Upper lobe of left lung (tissue), 6 donors: ENCODE measurements at places on chromosomes 13 and 19. TPM values are rescaled to one million over a fixed set of nuclear protein-coding genes. Genes with fewer than 3 reads are reported as not detected.

HRC gene
- 2.0 TPM for total RNA-seq

DNA sequence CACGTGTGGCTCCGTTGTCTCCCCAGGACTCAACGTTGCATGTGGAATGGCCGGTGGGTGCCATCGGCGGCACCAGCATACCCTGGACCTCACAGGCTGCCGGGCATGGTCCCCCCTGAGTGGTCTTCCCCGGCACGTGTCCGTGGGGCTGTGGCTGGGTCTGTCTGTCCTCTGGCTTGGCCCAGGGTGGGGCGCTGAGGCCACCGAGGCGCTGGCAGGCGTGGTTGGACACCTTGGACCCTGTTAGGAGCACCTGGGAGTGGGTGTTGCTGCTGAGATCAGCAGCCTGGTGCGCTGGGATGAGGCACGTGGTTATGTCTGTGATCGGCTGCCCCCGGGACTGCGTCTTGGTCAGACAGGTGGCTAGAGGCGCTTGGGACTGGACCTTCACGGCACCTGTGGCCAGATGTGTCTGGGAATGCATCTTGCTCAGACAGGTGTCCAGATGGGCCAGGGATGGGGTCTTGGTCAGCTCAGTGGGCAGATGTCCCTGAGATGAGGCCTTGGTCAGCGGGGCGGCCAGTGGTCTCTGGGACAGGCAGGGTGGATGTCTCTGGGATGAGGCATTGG, 9.2 kb downstream of the IQCN start:
- peak; percentile 84 for DNase-seq

DNA sequence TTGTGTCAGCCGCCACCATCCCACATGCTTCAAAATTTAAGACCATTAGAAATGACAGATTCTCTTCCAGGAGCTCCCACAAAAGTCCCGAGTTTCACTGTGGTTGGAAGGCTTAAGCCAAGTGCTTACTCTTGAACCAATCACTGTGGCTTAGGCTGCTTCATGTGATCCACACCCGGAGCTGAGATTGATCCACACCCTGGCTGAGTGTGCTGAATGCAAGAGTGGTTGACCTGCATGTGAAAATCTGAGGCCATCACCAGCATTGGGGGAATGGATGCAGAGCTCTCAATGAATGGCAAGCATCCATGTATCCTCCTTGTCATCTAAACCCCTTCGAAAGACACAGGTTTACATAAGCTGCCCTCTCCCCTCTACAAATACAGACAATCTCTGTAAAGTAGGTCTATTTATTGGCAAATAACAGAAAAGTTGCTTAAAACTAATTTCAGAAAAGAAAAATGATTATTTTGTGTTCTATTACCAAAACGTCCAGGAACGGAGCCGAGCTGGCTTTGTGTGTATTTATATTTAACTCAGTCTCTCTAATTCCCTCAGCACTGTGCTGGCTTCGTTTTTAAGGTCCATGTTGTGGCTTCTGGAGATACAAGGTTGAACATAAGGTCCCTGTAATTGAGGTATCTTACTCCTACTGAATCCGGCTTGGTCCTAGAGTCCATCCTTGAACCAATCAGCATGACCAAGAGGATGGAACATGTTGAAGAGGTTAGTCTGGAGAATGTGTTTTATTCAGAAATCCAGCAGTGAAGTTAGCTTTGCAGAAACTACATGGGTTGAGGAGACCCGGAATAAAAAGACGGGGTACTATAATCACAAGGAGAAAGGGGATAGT, 332.4 kb downstream of the LIG4 start:
- no peak for DNase-seq

N4BP2L1 gene
- total RNA-seq = 46.3 TPM

DNA sequence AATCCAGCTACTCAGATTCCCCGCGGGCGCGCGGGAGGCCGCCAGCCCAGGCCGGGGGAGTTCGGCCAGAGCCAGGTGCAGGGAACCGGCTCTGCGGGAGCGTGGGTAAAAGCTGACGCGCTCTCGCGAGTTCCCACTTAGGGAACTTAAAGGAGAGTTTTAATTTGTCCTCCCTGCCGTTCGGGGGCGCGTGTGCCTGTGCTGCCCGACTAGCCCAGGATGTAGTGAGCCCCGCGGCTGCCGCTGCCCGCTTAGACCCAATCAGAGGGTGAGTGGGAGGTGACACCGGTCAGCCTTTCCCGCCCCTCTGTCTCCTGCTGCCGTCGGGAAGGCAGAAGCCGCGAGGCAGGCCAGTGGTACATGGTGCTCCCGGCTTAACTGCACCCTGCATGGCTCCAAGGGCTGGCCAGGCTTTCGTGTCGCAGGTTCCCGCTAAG, 36.0 kb upstream of the NEK3 start:
- DNase-seq = peak; percentile 91

DNA sequence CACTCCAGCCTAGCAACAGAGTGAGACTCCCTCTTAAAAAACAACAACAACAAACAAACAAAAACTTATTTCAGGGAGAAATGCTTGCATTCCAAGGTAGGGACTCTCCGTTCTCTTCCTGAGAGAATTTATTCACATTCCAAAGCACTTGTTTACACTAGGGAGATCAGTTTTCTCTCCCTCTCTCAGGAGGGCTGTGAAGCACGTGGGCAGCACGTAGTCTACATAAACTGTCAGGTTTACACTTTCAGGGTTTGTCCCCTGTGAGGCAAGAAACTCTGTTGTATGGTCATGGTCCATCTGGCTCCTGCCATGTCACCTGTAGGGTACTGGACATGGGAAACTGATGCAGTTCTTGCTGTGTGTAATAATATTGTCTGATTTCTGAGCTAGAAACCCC, 31.6 kb downstream of the WDR87 start:
- no peak for DNase-seq

PPP5C gene
- total RNA-seq = 71.1 TPM

ADGRE3 gene
- total RNA-seq = 1.0 TPM

- DNase-seq = no peak
These were observed 125.1 kb downstream of the NALCN start for GRCh38 chr13:101291206-101291605.

GDF15 gene
- 106 TPM for total RNA-seq

DNA sequence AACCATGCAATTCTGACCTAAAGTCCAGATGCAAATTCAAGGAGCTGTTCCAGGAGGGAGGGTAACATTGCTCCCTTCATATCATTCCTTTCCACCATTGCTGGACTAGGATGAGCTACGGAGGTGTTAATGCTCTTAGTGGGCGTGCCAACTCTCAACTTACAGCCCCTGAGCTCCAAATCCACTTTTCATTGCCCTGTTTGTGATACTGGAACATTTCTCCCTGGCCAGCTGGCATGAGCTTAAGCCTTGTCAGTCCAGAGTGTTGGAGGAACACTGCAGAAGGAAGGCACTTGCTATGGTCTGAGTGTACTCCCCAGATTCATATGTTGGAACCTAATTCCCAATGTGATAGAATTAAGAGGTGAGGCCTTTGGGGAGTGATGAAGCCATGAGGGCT, 70.4 kb upstream of the FARP1 start:
- DNase-seq = no peak

GRCh38 chr13:40113643-40114304, 458.3 kb downstream of the COG6 start:
- DNase-seq = no peak

- DNase-seq = no peak
These were observed 31.1 kb downstream of the CEACAM8 start for GRCh38 chr19:42563352-42564210.

DNA sequence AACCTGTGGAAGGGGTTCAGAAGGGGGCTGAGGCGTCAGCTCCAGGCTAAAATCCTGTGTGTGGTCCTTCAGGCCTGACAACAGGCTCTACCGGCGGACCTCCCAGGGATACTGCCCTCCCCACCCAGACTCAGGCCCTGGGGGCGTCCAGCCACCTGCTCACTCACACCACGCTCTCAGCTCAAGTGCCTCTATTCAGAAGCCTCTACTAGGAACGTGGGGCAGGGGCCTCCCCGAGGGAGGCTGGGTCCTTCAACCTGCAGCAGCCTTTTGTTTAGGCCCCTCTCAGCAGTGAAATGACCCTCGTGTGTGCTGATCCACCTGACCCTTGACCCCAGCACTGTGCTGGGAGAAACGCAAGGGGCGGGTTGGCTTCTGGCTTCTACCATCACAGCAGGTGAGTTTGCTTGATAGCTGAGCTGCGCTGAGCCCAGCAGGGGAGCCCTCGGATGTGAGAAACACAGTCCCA, 10.6 kb downstream of the PLPP2 start:
- no peak for DNase-seq
